ENCODE measurements at places on chromosomes 1 and 21.

GRCh38 chr1:205127646-205128045 lies 5.9 kb upstream of the RBBP5 start:
- DNase-seq: no peak

- peak; percentile 16 for DNase-seq
These were observed 4.2 kb downstream of the SPATA21 start for GRCh38 chr1:16433030-16433429.

GRCh38 chr1:118785246-118785645 lies 202.9 kb downstream of the TBX15 start:
- no peak for DNase-seq

DNA sequence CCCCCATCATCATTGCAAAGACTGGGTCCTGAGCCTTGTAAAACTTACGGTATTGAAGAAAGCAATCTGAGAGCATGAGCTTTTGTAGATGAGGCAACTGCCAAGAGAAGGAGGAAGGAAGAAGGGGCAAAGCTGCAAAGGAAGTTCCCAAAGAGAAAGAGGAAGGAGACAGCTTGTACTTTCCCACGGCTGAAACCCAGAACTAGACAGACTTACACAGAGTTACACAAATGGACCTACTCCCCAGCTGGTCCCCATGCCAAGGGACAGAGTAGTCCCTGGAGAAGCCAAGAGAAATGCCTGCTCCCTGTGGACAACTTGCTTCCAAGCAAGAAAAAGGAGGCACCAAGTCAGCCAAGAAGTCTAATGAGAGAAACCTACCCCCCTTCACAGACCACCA lies 22.6 kb downstream of the SLC5A9 start:
- DNase-seq: no peak

GRCh38 chr1:25848531-25848930 lies 10.7 kb downstream of the AUNIP start:
- DNase-seq: no peak

DNA sequence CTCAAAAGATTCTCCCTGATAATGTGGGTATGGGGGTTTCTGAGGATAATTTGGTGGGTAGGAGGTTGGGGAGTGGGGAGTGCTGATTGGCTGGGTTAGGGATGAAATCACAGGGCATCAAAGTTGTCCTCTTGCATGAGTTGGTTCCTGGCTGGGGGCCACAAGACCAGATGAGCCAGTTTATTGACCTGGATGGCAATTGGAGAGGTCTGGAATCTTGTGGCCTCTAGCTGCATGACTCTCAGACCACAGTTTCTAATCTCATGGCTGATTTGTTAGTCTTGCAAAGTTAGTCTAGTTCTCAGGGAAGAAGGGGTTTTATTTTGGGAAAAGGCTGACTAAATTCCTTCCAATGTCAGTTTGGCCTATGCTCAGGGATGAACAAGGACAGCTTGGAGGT lies 3.3 kb upstream of the GBP1 start:
- no peak for DNase-seq

DNA sequence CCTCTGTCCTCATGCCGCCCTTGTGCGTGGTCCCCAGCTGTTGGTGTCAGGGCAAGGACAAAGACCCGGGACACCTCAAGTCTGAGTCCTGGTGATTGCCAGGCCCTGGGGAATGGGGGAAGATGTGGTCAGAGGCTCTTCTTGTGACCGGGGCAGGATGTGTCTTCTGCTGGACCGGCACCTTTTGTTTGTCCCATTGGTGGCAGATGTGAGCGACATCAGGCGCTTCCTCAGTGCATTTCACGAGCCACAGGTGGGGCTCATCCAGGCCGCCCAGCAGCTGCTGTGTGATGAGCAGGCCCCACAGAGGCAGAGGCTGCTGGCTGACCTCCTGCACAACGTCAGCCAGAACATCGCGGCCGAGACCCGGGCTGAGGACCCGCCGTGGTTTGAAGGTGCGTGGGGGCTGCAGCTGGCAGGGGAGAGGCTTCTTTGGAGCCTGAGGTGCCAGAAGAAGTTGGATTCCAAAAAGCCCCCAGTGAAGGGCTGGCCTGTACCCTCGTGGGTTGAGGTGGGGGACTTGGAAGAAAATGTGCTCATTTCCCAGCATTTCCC lies 8.4 kb downstream of the DFFB start:
- no peak for DNase-seq

DNA sequence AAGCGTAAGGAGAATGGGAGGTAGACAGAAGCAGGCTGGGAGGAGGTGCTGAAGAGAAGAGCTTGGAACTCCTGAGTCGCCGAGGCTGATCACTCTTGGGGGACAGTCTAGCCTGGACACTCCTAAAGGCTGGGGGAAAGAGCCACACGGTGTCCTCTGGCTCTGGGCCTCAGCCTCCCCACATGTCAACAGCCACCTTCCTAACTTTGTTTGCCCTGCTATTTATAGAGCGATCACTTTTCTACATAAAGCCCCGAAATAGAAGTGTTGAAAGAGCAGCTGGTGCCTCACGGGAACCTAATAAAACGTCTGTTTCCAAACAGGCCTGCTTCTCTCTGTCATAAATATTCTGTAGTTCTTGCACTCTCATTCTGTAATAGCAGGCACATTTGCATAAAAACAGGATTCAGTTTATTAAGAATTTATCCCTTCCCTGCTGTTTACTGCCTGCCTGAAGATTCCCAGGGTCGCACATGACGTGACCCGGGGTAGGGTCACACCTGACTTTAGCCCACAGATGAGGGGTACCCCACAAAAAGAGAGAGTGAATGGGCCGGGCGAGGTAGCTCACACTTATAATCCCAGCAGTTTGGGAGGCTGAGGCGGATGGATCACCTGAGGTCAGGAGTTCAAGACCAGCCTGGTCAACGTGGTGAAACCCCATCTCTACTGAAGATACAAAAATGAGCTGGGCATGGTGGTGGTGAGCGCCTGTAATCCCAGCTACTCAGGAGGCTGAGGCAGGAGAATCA lies 212.5 kb downstream of the TOMM20 start:
- peak; percentile 47 for DNase-seq

GRCh38 chr1:4105300-4105880 lies 205.3 kb upstream of the C1orf174 start:
- no peak for DNase-seq

- DNase-seq: peak; percentile 86
These were observed 1.3 kb downstream of the AGRN start for GRCh38 chr1:1021010-1021919.

DNA sequence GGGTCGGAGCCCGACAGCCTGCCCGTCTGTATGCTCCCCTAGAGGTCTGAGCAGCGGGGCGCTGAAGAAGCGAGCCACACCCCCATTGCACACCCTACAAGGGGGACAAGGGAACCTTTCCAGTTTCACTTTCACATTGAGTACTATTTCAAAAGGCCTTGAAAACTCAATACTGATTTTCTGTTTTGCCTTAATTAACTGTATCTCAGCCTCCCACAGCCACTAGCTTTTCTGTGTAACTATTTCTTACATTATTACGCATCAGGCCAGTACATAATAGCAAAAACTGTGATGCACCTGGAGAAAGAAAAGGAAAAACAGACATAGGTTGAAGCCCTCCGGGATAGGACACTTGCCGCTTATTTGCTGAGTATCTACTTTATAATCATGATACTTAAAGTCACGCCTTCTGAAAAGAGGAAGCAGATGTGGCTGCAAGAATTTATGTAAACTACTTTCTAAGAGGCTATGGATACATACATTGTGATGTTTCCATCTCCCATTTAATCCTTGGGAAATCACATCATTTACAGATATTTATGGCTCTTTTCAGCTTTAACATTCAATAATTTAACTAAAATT lies 1719.5 kb downstream of the MRPL39 start:
- no peak for DNase-seq
